Mesenteric fat pad (tissue), 1 donor: ENCODE measurements at places on chromosomes 3 and 15.

- DNase-seq = no peak
Observed at GRCh38 chr3:20246662-20247061, 60.7 kb upstream of the SGO1 start.

DNA sequence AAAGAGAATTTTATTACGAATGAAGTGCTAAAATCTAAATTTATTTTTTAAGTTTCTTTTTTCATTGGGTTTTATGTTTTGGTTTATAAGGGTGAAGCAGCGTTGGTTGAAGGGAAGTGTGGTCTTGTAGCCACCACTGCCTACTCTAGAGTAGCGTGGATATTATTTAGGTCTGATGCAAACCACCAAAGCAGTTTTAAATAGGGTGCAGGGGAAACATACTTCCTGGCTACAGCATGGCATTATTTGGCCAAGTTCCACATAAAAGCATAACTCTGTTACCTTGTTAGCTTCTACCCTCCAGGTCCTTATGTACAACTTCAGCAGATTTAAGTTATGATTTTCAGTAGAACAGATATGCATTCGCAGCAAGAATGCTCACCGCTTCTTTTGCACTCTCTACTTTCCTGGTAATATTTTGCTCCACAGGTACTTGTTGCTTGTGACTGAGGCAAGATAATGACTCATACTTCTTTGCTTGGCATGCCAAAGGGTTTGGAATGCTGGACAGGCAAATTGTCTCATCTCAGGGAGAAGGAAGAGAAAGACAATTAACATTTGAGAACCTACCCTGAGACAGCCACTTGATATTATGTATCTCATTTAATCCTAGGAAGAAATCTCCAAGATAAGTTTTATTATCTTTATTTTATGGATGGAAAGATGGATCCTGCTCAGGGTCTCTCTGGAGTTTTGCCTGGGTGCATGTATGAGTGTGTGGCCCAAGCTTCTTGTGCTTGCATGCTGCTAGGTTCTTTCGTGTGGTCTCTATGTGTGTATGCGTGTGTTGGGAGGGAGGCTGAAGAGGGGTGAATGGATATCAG lies 5.4 kb downstream of the TGFBR2 start:
- DNase-seq = no peak

DNA sequence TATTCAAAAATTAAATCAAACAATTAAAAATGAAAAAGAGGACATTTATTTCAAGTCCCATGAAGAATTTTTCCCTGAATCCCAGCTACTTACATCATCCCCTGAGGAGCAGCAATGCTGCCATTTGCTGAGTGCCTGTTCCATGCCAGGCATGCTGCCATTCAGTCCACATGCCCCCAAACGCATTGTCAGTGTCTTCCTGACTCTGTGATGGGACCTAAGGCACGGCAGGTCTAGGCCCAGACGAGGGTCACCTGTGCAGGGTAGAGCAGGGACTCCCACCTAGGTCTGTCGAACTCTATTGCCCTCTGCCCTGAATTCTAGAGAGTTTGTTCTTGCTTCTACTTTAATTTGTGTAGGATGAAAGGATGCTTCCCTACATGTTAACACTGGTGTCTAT lies 7.0 kb downstream of the PSTPIP1 start:
- no peak for DNase-seq

DNA sequence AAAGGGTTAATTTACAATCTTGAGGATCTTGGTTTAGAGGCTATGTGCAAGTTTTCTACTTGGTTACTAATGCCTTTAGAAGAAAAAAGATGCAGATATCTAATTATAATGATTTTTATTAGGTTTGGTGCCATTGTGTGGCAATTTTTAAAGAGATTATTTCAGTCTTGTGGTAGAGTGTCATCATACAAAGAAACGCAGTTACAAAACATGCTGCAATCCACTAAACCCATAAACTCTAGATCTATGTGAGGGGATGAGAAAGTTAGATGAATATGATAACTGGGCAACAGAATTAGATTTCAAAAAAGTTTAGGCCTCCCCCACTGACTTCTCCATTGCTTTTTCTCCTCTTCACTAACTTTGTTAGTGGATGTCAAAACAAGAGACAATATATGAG lies 106.0 kb downstream of the ARPP21 start:
- DNase-seq = no peak

GRCh38 chr3:139434764-139435307 lies 41.5 kb downstream of the RBP2 start:
- DNase-seq = no peak

DNA sequence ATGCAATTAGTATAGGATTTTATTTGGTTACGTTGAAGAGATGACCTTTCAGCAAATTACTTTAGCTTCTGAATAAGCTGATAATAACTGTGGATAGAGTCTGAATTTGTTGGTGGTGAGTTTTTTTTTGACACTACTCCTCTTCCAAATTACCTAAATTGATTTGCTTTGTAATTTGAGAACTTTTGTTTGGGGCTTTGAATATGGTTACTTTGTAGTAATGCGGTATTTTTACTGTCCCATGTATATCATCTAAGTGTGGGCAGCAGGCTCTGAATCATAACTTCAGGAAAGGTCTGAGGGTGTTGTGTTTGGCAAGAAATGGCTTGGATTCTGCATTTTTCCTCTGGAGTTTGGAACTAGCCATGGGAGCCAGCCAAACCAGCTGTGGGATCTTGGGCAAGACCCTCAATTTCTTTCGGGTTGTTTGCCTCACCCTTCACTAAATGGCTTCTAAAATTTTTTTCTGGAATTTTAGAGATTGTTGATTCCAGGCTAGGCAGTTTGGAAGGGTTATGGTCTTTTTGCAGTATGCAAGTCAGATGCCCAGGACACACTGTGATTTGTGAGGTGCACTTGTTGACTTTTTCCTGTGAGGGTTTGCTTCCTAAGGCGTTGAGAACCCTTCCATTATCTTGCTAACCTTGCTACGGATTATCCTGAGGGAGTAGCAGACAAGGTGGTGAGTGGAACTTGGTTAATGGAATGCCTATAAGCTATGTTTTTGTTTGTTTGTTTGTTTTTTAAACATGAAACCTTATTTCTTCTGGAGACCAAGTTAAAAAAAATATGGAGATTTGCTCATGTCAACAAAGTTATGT lies 10.4 kb downstream of the PTPRG start:
- no peak for DNase-seq

- DNase-seq = no peak
Observed at GRCh38 chr15:31296646-31297574, 29.7 kb upstream of the KLF13 start.

GRCh38 chr3:23580096-23580713 lies 225.6 kb upstream of the UBE2E1 start:
- DNase-seq = no peak

DNA sequence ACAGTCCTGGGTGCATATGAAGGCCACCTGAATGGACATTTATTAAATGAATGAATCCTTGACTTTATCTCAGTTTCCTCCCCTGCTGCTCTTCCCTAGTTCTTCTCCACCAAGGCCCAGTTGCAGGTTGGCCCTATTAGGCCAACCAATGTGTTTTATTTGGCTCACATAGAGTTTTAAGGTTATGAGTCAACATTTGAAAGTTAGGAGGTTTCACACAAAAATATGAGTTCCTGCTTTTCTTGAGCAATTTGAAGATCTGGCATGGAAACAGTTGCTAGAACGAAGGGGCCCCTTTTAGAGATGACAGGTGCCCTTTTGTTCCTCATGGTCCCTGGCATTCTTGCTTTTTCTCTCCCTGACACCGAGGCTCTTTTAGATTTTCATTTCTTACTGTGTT lies 83.0 kb upstream of the PDZRN3 start:
- no peak for DNase-seq

- no peak for DNase-seq
Observed at GRCh38 chr3:33915796-33916546, 117.5 kb downstream of the PDCD6IP start.

- peak; percentile 62 for DNase-seq
Observed at GRCh38 chr15:68418611-68419161, 13.3 kb downstream of the ITGA11 start.

- no peak for DNase-seq
Observed at GRCh38 chr3:133487920-133488540, 85.5 kb upstream of the CDV3 start.

DNA sequence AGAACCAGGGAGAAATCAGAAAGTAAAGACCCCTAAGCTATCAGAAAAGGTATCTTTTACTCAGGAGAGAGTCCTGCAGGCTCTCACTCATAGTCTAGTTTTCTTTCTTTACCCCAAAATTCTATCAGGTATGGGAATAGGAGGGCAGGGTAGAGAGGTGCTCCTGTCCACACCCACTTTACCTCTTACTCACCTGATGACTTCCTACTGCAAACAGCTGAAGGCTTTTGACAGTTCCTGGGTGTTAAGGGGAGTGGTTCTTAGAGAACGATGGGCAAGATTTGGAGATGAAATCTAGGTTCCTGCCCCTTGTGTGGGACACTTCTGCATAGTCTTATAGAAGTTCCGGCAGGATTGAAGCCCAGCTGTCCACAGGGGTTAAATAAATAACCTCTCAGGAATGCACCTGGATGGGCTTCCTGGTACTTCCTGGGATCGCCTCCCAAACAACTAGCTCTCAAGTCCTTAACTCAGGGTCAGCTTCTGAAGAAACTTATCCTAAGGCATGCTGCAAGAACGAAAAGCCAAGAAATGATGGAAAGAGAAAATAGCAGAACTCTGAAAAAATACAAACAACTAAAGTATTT lies 10.8 kb upstream of the TNFAIP8L3 start:
- no peak for DNase-seq

DNA sequence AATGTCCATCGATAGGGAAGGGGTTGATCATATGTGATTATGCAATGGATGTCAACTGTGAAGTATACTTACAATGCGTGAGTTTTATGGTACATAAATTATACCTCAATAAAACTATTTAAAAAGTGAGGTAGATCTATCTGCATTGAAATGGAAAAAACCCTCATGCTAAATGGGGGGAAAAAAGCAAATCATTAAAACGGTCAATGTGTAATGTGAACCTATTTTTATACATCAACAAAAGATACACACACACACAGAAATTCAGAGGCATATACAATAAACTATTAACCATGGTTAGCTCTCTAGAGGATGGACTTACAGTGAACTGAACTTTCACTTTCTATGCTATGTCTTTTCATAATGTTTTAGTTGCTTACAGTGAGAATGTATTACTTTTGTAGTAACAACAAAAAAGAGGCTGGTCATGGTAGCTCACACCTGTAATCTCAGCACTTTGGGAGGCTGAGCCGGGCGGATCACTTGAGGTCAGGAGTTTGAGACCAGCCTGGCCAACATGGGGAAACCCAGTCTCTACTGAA lies 23.1 kb downstream of the STIMATE start:
- no peak for DNase-seq

GRCh38 chr3:133040696-133041523 lies 2.7 kb downstream of the TMEM108 start:
- no peak for DNase-seq

DNA sequence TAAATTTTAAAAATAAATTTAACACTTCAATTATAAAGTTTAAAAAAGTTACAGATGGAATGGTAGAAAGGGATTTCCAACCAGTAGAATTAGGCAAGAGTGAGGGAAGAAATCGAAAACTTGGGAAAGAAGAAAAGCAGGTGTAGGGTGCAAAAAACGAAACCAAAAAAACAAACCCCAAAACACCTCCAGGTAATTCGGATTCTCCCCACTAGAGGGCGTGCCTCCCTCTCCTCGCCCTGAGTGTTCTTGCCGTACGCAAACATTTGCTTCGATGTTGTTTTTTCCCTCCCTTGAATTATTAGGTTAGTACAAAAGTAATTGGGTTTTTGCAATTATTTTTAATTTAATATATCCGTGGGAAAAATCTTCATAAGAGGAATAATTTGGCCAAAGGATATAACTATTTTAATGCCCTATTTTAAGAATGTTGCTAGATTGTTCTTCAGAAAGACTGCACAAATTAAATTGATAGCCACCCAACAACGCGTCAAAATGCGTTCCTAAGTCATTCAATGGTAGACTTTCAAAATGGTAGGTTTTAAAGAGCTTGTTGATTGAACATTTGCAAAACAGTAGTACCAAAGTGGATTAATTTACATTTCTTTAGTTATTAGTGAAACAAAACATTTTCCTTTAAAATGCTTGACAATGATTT lies 63.7 kb downstream of the SLC30A4 start:
- DNase-seq = no peak

GRCh38 chr15:64856429-64857145 lies 14.9 kb downstream of the PLEKHO2 start:
- DNase-seq = no peak

- DNase-seq = no peak
Observed at GRCh38 chr15:78650022-78650421, 9.0 kb upstream of the CHRNB4 start.

GRCh38 chr3:120550546-120550945 lies 45.6 kb upstream of the NDUFB4 start:
- DNase-seq = no peak

- no peak for DNase-seq
Observed at GRCh38 chr15:73987681-73988444, 4.2 kb downstream of the STOML1 start.

DNA sequence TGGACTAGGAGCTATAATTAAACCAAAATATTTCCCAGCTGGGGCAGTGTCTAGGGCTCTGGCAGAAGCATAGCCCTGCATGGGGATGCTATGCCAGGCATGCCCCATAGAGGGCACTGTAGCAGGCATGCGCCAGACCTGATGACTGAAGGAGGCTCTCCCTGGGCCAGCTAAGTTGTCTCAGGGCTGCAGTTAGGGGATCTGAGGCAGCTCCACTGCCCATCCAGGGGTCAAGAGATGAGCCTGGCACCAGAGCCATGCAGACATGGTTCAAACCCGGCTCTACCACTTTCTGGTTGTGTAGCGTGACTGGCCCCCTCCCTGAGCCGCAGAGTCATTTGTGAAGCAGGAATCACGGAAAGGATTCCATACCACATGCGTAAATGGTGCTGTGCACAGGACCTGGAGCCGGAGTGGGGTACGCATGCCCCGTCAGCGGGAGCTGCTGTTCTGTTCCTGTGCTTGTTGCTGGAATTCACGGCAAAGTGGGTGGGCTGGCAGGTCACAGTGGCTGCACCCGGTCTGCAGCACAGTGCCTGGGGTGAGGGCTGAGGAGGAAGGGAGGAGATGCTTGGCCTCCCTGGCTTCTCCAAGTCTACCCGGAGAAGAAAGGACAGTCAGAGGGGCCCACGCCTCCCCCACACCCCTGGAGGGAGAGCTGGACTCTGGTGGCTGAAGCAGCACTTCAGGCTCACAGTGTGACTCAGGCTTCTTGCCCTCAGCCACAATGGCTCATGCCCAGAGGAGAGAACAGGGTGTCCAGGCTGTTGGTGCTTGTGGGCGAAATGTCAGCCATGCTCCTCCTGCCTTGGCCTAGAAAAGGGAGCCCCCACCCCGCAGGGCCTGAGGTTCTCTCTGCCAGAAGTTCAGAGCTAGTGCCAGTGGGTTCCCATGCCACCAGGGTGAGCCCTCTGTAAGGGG lies 43.1 kb downstream of the DNASE1L3 start:
- DNase-seq = no peak

DNA sequence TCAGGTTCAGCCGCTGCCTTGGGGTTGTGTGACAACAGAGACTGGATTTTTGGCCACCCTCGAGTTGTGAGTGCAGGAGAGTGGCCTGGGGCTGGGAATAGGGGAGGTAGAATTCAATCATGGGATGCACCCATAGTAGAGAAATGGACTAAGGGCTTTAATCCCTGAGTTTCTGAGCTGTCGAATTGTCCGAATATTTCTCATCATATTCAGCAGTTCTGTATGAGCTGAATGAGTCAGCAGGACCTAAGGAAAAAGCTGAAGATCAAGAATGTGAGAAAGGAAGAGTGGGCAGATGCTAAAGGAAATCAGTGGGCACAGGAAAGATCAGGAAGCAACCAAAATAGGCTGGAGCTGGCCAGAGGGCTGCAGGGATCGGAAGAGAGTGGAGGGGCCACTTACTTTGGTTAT lies 44.4 kb upstream of the SACM1L start:
- DNase-seq = no peak
